ENCODE measurements at places on chromosomes 6 and 20.

- DNase-seq = no peak
Observed at GRCh38 chr6:156807795-156808194, 30.6 kb downstream of the ARID1B start.

- DNase-seq = no peak
Observed at GRCh38 chr6:124123617-124124209, 320.0 kb downstream of the NKAIN2 start.

GRCh38 chr6:166754218-166755030 is 127.4 kb upstream of the RPS6KA2 start:
- DNase-seq = no peak

DNA sequence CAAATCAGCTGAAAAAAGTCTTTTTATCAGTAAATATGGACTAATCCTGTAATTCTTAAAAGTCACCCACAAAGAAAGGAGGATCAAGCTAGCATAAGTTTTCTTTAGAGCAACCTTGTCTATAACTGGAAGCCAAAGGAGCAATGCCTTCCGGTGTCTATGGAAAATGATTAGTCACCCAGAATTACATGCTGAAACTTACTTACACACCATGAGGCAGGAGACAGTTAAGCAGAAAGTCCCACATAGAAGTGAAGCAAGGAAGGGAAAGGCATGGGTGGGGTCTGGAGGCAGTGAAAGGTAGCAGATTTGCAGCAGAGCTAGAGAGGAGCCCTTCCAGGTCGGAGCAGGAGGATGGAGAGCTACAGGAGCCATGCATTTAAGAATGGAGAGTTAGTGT is 153.7 kb upstream of the RIPOR2 start:
- DNase-seq = no peak

DNA sequence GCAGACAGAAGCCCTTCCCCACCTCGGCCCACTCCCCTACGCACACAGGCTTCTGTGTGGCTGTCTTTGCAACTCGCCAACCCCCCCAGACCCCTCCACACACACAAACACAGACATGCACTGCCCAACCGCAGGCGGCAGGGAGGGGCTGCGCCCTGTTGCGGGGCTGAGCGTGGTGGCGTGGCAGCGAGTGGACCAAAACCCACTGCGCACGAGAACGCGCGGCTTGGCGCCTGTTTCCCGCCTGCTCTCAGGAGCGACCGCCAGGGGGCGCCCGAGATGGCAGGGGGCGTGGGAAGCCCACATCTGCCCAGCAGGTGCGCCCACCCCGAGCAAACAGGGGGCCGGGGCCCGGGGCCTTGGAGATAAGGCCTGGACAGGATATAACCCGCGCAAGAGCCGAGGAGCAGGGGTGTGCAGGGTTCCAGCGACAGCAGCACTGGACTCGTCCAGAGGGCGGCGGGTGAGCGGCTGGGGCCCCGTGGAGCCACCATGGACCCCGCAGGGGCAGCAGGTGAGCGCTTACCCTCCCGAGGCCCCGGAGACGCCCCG is at the start of gene RBPJL:
TSS of gene RBPJL (plus strand) at position 410 of the 552 bp plus-strand sequence. CDS start at position 493, 83 bp downstream.
- no peak for DNase-seq

GRCh38 chr6:119669221-119669620 is 319.7 kb upstream of the MAN1A1 start:
- DNase-seq = no peak

- no peak for DNase-seq
Observed at GRCh38 chr6:11729076-11729475, 49.5 kb downstream of the ADTRP start.

GRCh38 chr6:3383525-3383924 is 73.3 kb downstream of the SLC22A23 start:
- no peak for DNase-seq

DNA sequence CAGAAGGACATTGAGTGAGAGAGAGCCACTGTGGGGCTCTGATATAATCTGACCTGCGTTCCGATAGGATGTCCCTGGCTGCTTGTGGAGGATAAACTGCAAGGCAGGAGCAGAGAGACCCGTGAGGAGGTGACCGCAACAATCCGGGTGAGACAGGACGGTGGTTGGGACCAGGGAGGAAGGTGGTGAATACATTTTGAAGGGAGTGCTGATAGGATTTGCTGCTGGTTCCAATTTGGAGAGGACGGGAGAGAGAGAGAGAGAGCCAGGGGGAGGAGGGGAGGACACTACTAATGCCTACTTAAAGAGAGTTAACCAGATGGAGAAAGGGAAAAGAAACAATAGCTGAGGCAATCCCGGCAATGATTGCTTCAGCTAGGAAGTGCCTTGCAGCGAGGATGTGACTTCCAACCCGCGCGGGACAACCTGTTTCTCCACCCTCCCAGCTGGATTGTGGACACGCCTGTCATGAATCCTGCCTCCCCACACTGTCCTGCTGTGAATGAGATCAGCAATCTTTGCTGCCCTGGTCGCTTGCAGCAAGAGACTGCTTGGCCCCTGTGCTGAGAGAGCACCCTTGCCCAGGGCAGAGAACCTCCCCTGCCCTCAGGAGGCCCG is 199.0 kb upstream of the KCNG1 start:
- DNase-seq = no peak

- DNase-seq = no peak
Observed at GRCh38 chr20:35167787-35168186, 4.1 kb upstream of the PROCR start.

GRCh38 chr6:53009056-53009455 is 14.0 kb upstream of the GSTA4 start:
- no peak for DNase-seq

DNA sequence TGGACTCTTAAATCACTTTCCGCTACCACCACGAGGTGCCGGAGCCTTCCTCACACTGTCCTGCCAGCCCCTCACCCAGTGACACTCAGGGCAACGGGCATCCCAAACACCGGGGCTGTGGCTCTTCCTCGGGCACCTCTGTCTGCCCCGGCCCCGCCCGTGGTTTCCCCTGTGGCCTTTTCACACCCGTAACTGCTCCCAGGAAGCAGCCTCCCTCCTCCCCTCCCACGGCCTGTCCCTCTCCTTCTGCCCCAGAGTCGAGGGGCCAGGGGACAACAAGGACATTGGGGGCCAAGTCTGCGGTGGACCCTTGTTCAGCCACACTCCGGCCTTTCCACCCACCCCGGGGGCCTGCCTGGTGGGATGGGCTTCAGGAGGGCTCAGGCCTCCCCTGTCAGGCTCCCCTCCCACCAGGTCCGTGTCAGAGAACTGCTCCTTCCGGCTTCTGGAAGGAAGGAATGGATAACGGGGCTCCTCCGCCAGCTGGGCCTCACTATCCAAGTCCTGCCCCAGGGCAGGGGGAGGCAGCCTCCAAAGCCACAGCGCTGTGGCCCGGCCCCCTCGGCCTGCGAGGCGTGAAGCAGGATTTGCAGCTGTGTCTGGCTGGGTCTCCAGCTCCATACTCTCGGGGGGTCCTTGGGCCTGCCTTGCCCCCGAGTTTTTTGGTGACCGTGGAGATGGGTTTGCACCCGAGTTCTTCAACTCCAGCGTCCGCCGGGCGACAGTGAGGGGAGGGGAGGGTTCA is 54.7 kb upstream of the CHRNA4 start:
- DNase-seq = no peak
